ENCODE measurements at places on chromosomes 13 and 19.

DNA sequence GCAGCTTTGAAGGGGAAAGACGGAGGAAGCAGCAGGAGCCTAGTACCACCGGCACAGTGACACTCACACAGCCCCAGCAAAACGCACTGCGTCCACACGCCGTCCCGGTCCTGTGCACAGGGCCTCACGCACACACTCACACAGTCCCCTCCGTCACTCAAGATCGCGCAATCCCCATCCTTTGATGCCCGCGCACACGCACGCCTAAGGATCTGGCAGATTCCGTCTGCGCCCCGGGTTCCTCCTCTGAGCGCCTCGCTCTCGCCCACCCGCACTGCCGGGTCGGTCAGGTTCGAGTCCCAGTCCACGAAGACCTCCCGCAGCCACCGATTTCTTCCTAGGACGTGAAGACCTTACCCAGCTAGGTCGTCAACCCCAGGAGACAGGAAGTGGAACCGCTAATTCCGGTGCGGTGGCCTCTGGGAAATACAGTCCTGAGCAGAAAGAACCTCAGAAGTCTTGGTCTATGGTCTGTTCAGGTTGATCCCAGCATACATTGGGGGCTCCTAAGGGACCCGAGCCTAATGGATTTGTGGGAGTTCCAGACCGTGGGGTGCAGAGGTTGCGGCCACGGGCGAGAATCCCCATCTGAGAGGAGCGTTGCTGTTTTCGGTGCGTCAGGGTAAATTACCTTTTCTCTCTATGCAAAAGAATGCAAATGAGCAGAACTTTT, at the start of gene ZNF780B:
ZNF780B (minus strand) TSS at position 400 of the 673 bp plus-strand sequence. CDS start 5,899 bp downstream, outside the sequence.
- peak; percentile 70 for DNase-seq

- DNase-seq: no peak
Measured at GRCh38 chr13:111319998-111320911, at the start of gene TEX29. Gene TEX29 (plus strand): TSS chr13:111320642. CDS start chr13:111320891, 249 bp downstream.

DNA sequence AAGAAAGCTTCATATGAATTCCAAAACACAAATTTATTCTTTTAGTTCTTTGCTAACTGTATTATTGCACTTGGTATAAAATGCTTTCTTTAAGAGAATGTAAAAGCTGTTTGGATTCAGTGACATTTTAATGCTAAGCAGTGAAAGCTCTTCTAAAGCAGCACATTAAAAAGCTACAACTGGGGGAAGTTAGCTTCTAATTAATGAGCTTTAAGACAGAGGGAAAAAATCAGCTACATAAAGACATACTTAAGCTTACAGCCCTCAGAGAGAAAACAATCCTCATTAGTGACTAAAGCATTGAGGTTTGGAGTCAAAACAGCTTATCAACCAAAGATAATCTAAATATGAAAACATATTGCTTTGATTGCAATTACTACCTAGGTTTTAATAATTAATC, 1222.2 kb upstream of the SPRY2 start:
- DNase-seq: no peak

GRCh38 chr13:49681842-49682435, 9.3 kb downstream of the EBPL start:
- DNase-seq: peak; percentile 34

GRCh38 chr19:5960005-5961001, 17.6 kb downstream of the RANBP3 start:
- no peak for DNase-seq

GRCh38 chr19:29457413-29457812, 68.4 kb upstream of the VSTM2B start:
- no peak for DNase-seq

GRCh38 chr13:113774177-113775107, 15.4 kb downstream of the TMEM255B start:
- DNase-seq: peak; percentile 59

DNA sequence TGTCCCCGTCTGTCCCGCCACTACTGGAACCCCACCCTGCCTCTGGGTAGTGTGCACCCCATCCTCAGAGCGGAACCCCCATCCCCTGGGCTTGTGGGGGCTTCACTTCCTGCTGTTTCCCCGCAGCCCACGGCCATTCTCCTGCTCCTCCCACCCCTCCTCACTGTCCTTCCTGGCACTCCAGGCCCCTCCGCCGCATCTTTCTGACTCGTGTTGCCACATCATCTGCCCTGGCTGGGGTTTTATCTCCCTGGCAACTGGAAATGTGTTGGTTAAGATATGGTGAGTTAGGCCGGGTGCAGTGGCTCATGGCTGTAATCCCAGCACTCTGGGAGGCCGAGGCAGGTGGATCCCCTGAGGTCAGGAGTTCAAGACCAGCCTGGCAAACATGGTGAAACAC, 37.3 kb downstream of the KDM4B start:
- no peak for DNase-seq

- peak; percentile 48 for DNase-seq
Measured at GRCh38 chr19:47512183-47512947, 2.5 kb downstream of the NAPA start.

DNA sequence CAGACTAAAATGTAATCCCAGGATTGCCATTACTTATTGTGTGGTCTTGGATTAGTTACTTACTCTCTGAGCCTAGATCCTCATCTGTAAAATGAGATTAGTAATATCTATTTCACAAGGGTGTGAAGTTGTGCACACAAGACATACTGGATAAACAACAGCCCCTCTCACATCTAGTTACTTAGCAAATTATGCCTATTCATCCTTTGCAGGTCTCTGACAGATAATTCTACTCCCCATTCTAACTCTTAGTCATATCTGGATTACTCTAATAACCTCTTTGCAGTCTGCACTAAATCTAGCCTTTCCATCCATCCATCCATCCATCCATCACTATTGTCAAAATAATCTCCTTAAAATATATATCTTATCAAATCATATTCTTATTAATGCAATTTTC, 12.4 kb downstream of the MTRF1 start:
- DNase-seq: no peak

- peak; percentile 28 for DNase-seq
Measured at GRCh38 chr13:38582133-38582532, 104.7 kb upstream of the FREM2 start.

DNA sequence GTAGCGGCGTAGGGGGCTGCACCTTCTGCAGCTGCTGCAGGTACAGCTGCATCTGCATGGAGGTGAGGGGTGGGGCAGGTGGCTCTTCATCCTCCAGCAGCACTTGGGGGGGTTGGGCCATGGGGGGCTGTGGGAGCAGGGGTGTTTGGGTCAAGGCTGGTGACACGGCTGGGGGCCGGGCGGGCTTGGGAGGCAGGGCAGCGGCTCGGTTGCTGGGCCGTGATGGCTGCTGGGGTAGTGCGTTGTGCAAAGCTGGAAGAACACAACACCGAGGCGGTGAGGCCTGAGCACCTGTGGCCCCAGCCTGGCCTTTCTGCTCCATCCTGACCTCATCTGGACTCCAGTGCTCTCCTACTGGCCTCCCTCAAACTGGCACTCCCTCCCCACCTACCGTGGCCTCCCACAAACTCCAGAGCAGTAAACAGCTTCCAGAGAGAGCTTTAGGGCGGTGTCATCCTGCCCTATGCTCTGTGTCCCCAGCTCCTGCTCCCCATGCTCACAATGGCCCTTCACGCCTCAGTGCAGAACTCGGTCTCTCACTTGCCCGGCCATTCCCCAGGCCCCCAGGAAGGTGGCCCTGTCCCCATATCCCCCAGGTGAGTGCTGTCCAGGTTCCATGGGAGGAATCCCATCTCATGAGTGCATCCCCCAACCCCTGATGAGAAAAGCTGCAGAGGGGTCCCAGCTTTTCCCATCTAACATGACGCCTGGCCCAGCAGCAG, 11.1 kb upstream of the EPHX3 start:
- no peak for DNase-seq

DNA sequence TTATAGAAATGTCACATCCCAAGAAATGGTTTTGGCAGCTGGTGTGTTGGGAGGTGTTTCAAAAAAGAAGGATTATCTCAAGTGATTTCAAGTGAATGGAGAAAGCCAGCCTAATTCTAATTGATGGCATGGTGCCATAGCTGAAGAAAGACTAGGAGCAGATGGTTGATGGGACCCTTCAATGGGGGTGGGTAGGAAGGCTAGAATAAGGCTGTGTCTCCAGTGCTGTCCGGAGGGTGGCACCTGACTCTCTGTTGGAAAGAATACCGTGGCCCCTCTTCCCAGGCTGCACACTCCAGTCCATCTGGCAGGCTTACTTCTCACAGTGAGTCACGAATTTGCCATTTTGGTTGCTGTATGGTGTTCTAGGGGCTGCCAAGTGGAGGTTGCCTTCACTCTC, 51.0 kb upstream of the GPR12 start:
- DNase-seq: no peak

DNA sequence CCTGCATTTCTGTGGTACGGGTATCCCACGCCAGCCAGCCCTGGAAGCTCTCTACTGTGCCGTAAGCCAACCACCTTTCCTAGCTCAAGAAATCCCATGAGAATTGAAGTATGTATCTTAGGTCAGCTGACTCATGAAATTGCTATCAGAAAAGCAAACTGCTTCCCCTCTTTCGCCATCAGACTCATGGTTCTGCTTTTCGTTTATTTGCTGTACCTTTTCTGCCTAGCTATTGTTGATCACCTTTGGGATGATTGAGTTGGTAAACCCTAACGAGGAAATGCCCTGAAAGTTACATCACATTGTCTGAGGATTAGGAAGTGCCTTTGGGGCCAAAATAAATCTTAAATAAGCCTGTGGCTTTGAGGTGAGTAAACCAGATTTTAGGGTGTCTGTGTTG, at the start of gene ADGRE3:
ADGRE3 (minus strand) TSS at position 81 of the 400 bp plus-strand sequence; CDS start at position 7, 74 bp downstream.
- no peak for DNase-seq

DNA sequence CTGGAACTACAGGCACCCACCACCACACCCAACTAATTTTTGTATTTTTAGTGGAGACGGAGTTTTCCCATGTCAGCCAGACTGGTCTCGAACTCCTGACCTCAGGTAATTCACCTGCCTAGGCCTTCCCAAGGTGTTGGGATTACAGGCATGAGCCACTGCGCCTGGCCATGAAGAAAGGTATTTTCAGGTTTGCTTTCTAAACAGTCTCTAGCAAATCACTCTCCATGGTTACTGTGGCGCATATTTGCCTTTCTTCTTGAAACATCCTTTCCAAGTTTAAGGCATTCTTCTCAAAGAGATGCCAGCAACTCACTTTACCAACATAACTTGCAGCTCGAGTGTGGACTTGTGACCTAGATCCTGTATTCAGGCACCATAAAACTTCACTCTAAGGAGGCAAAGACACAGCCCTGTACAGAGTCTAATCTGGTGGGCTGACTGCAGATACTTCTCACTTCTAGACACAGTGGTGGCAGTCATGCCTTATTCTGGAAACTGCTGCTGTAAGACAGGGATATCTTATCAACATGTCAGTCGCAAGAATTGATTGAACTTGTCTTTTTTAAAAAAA, 461.4 kb upstream of the TSHZ3 start:
- no peak for DNase-seq

- no peak for DNase-seq
Measured at GRCh38 chr13:109605846-109606245, 180.5 kb downstream of the IRS2 start.

- DNase-seq: peak; percentile 15
Measured at GRCh38 chr13:34430294-34430693, 511.8 kb upstream of the NBEA start.

DNA sequence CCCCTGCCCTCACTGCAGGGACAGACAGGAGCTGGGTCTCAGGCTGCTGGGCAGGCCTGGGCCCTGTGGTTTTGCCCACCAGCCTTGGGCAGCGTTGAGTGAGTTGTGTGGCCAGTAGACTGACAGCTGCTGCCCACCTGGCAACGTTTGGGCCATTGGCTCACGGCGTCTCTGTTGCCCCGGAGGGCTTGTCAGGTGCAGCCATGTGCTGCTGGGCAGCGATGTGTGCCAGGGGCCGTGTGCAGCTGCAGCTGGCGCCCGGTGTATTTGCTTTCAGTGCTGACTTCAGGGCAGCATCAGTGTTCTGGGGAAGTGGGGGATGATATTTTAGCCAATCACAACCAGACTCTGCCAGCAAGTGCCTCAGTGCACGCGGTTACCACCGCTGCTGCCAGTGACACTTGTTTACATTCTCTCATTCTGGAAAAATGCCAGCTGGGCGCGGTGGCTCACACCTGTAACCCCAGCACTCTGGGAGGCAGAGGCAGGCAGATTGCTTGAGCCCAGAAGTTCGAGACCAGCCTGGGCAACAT, 10.6 kb downstream of the FZR1 start:
- DNase-seq: no peak

- peak; percentile 73 for DNase-seq
Measured at GRCh38 chr19:48608798-48609263, 2.3 kb downstream of the SPACA4 start.

DNA sequence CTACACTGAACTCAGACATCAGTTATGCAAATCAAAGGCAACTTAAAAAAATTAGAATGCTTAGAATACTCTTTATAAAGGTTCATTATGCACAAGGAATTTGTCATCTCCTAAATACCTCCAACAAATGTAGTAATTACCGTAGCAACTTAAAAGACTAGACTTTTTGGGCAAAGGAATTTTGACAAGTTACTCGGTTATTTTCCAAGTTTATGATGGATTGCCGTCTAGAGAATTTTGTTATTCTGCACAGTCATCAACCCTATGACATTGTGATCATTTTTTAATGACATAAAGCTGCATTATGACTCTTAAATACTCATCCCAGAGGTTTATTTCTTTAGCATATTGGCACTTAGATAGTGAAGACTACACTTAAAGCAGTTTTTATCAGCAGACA, 71.9 kb downstream of the TRPC4 start:
- no peak for DNase-seq

DNA sequence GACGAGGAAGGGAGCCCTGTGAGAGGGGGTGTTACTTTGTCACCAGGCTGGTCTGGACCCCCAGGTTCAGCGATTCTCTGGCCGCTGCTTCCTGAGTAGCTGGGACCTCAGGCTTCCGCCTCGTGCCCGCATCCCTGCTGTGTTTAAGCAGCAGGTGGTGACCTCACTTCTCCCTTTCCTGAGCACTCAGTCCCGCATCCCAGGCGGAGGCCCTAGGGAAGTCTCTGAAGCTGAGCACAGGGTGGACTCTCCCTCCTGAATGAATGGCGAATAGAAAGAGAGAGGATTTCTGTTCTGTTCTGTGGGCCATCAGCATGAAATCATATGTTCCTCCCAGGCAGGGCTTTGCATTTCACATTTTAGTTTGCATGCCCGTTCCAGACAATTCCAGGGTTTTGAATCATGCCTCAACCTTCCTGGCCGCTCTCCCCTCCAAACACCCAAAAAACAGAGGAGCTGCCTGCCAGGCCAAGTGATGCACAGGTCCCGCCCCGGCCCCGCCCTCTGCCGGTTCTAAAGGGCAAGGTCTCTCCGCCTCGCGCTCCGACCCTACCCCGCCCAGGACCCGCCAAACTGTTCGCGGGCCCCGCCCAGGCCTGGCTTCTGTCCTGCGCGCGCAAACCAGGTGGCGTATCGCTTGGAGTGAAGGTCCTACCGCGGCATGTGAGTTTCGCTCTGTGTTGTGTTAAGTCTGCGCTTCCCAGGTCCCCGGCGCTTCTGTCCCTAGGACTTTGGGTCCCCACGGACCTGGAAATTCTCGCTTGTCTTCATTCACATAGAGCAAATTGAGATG, 35.1 kb upstream of the ZNF808 start:
- no peak for DNase-seq

DNA sequence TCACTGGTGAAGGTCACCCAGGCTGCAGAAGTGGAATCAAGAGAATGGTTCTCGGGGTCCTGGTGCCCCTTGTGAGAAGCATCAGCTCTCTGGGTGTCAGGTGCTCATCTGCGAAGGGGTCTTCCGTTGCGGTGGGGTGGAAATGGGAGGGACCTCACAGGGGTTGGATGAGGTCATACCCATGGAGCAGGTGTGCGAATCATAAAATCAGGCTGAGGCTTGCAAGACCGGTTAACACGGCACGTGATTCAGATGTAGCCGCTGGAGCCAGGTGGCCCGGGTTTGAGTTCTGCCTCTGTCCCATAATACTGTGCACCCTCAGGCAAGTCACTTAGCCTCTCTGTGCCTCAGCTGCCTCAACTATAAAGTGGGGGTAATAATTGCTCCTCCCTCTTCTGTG, 3.9 kb upstream of the KLK15 start:
- DNase-seq: no peak

GRCh38 chr13:30266756-30267155, 40.6 kb downstream of the KATNAL1 start:
- no peak for DNase-seq

All from AG08395 (cell line).